Activated T-cell treated with anti-CD3 and anti-CD28 coated beads, Interleukin-2, amount 50 U/mL, for 72 hours (primary cell): ENCODE measurements at places on chromosomes 11 and 22. TPM values are rescaled to one million over a fixed set of nuclear protein-coding genes. Genes with fewer than 3 reads are reported as not detected.

DNA sequence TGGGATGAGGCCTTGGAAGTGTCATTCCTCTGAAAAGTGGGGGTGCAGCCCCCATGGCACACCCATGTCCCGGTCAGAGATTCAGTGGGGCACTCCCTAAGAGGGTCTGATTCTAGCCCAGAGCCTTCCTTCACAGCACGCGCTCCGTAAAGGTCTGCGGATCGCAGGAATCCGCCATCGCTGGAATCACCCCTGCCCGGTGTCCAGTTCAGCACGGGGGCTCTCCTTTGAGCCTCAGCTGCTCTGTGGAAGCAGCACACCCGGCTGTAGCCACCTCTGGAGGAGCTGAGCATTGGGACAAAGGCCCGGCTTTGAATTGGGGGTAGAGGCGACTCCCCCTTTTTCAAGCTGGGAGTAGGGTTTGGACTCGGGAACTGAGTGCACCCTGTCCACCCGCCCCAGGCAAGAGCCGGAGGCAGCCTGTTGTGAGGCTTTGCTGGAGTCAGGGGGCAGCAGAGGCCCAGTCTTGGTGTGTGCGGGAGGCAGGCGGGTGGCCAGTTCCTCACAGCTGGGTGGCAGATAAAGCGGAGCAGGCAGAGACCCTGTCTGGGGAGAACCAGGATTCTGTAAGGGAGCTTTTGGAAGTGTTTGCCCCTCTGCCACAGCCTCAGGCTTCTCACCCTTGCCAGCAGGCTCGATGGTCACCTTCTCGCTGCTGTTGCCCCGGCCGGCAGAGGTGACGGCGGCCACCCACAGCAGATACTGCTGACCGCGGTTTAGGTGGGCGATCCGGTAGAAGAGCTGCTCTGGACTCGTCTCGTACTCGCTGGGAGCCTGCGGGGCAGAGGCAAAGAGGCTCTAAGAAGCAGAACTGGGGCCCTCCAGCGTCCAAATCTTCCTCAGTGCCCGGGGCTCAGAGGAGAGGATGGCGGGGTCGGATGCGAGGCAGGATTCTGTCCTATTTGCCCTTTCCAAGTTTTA lies 115.9 kb downstream of the CEP164 start:
- no peak overlapping the region for H3K4me3 ChIP-seq
- H3K27me3 ChIP-seq: no peaks in the 10 kb centered on the region
- H3K27ac ChIP-seq: no peak overlapping the region
- H3K4me1 ChIP-seq: no peaks in the 10 kb centered on the region
- DNase-seq: peak; percentile 63

DNA sequence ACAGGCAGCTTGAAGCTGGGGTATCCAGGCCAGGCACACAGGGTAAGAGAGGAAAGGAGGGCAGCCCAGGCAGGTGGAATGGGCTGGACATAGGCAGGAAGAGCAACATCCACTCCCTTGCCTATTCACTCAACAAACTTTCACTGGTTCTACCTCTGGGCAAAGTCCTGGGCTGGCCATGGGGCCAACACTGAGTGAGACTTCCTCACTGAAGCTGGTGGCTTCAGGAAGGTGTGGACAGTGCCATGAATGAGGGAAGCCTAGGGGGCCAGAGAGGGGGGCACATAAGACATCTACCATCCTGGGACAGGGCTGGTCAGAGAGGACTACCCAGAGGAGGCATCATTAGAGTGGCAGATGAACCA lies 44.9 kb upstream of the TCF20 start:
- no peak overlapping the region for H3K4me3 ChIP-seq
- no peak for DNase-seq
- H3K4me1 ChIP-seq: peaks cover 32% of the 10 kb centered on the region
- no peak overlapping the region for H3K27ac ChIP-seq
- no peaks in the 10 kb centered on the region for H3K36me3 ChIP-seq
- H3K27me3 ChIP-seq: no peaks in the 10 kb centered on the region

DNA sequence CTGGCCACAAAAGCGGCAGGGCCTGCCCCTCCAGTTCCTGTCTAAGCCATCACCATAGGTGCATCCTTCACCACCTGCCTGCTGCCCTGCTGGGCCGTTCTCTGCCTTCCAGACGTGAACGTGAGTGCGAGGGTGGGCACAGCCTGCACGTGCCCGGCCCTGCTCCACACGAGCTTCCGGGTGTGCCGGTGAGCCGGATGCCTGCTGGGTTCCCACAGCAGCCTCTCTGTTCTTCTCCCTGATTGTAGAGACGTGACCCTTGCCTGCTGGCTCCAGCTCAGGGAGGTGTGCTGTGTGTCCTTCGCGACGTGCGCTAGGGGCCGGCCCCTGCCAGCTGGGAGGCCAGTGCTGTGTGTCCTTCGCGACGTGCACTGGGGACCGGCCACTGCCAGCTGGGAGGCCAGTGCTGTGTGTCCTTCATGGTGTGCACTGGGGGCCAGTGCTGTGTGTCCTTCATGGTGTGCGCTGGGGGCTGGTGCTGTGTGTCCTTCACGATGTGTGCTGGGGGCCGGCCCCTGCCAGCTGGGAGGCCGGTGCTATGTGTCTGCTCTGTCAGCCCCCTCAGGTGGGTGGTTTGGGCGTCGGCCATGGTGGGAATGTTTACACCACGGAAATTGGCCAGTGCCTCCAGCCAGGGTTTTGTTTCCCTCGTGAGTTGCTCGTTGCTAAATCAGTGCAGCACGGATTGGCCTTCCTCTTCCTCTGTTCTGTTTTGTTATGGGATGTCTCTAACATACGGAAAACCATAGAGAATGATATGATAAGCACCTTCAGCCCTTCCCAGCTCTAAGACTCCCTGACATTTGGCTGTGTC lies 35.4 kb upstream of the BRSK2 start:
- peaks cover 11% of the 10 kb centered on the region for H3K27me3 ChIP-seq
- H3K4me3 ChIP-seq: no peak overlapping the region
- H3K4me1 ChIP-seq: no peaks in the 10 kb centered on the region
- no peak for DNase-seq
- no peaks in the 10 kb centered on the region for H3K36me3 ChIP-seq

GRCh38 chr11:16825101-16825500 lies 86.7 kb downstream of the C11orf58 start:
- no peaks in the 10 kb centered on the region for H3K27me3 ChIP-seq
- peaks cover 26% of the 10 kb centered on the region for H3K4me1 ChIP-seq
- no peak overlapping the region for H3K27ac ChIP-seq

The ANO9 gene
- 56.5 TPM for total RNA-seq
